Kasumi-1 (cell line): ENCODE measurements at places on chromosomes 2 and 18.
A peak's percentile ranks its signal among the peaks of the same experiment; 100 is the strongest.

DNA sequence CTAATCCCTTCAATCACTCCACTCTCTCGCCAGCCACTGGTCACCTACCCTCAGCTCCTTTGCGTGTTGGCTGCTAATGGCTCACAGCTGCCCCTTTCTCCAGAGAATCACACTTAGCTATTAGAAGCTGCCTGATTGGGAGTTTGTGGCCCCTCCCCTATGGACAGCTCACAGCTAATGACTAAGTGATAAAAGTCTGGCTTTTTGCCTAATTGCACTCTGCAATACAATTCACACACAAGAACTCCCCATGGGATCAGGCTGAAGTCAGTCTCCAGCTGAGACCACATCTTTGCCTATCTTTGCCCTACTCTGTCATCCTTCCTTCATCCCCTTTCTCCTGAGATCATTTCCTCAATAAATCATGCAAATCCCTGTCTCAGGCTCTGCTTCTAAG lies 701.9 kb upstream of the RAB6C start:
- DNase-seq, result no peak

DNA sequence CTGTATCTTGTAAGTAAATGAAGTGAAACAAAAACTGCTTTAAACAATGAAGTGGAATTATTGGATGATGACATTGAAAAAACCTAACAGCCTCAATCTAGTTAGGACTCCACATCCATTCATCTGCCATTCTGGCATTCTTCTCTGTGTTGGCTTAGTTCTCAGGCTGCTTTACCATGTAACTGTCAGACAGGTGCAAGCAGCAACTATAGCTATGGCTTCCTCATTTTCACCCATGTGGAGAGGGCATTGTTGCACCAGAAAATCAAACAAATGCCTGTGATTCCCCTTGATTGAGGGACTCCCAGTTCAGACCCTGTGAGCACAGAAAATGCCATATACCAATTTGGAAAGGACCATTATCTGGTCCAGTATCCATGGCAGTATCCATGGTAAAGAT lies 129.5 kb upstream of the NYAP2 start:
- DNase-seq, result no peak

GRCh38 chr2:27494944-27495554 lies at the start of gene FNDC4:
Gene FNDC4, minus strand, starts transcription at chr2:27495200. Its CDS starts 521 bp downstream, at chr2:27494679.
- no peak for DNase-seq

GRCh38 chr18:12474146-12474545 lies 66.4 kb downstream of the PRELID3A start:
- no peak for DNase-seq

DNA sequence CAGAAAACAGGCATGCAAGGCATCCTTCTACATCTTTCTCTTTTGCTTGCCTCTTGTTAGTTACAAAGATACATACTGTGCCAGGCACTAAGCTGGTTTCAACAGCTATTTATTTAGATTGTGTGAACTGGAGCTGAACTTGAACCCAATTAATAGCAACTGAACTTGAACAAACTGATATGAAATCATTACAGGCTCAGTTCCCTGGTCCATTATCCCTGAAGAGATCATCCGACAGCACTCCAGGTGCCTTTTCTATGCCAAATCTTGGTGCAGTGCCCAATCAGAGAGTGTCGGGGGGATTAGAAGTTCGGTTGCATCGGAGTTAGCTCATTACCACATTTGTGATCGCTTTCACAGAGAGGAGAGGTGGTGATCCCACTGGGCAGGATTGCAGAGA lies 477.6 kb downstream of the PARD3B start:
- DNase-seq, result no peak

GRCh38 chr2:58834404-58834803 lies 593.3 kb upstream of the FANCL start:
- DNase-seq, result peak; percentile 55

GRCh38 chr2:30221531-30221930 lies 9.8 kb upstream of the LBH start:
- DNase-seq, result no peak
